Neural progenitor cell (in vitro differentiated cells): ENCODE measurements at places on chromosomes 2 and 18.

DNA sequence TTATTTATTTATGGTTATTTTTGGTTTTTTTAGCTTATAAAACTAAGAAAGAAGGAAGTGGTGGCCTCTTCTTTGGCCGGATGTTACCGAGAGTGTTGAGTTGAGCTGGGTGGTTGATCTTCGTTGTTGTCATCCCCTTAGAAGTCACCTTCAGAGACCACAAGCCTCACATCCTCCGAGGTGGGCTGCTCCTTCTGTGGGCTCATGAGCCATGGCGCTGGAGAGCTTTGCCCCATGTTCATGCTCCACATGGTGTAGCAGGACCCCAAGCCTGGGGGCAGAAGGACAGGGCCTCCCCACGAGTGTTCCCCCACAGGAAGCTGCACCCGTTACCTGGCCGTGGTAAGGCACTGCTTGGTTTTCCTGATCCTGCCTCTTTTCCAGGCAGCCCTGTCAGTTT is 23.4 kb downstream of the SNTG2 start:
- no peak for DNase-seq

DNA sequence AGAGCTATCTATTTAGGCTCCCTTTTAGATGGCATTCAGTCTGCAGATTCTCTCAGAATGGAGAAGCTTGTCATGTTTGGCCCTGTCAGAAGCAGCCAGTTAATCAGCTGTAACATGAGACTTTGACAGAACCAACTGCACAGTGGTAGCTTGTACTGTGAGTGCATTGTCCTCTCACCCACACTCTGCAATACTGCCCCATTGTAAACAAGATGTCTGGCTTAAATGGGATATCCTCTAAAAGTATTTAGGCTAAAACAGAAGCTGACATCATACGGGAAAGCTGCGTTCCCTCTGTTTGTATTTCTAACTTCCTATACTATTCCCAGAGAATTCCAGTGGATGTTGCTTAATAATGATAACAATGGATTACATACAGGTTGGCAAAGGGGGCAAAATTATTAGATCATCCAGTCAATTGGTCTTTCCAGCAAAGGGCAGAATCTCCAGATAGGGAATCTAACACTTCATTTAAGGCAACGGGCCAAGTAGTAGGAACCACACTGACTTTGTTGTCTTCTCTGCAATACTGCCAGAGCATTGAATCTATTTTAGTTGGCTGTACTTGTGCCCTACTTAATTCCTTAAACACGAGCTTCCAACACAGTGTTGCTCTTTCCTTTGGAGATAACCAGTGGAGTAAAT is 15.4 kb upstream of the STAT4 start:
- peak; percentile 63 for DNase-seq

DNA sequence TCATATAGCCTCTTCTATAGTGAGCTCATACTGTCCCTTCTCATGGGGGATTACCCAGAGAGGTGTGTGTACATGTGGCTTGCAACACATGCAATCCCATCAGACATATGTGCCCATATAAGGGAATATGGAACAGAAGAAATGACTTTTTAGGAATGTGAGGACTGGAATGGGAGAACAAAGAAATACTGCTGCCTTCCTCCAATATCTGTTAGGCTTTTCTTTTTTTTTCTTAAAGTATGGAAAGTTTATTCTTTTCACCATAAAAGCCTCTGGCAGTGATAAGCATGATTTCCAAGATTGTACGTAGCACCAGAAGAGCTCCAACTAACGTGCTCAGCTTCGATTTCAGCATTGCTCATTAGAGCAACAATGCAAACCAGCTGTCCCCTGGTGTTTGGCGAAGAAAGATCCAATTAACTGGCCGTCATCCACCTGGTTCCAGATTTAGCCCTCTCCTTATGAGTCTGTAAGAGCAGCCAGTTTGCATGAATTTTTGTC is 113.6 kb downstream of the ADCYAP1 start:
- DNase-seq: peak; percentile 67

GRCh38 chr2:237682856-237683670 is 55.7 kb downstream of the LRRFIP1 start:
- no peak for DNase-seq

DNA sequence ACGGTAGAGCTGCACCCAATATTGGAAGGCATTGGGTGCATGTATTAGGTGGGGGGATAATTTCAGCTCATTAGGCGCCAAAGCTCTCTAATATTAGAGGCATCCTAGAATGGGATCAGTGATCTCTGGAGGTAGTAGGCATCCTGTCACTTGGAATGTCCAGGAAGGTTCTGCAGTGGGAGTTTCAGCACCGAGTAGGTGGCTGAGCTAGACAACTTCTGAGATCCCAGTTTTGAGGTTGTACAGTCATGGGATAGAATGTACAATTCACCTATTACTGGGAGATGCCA is 210.9 kb downstream of the MYCN start:
- DNase-seq: no peak

DNA sequence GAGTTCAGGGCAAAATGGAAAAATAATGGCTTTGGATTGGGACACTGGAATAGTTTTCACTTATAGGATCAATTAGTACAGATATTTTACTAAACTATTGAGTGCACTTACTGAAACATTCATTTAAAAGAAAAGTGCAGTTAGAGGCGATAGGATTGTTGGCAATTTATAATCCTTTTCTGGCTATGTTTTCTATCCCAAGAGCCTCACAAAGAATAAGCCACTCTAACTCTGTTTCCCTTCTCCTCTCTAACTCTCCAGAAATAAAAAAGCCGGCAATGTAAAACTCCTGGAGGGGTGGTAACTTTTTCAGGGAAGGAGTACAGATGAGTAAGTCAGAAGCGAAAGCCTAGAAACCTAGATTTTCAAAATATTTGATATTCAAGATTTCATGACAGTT is 91.3 kb downstream of the EPHA4 start:
- DNase-seq: no peak
